ENCODE measurements at places on chromosomes 7 and 10. TPM values are rescaled to one million over a fixed set of nuclear protein-coding genes. Genes with fewer than 3 reads are reported as not detected.
A peak's percentile ranks its signal among the peaks of the same experiment; 100 is the strongest.

SEMA3D gene
- not detected for total RNA-seq

CHAT gene
- total RNA-seq = not detected

PRR15 gene
- not detected for total RNA-seq

DNA sequence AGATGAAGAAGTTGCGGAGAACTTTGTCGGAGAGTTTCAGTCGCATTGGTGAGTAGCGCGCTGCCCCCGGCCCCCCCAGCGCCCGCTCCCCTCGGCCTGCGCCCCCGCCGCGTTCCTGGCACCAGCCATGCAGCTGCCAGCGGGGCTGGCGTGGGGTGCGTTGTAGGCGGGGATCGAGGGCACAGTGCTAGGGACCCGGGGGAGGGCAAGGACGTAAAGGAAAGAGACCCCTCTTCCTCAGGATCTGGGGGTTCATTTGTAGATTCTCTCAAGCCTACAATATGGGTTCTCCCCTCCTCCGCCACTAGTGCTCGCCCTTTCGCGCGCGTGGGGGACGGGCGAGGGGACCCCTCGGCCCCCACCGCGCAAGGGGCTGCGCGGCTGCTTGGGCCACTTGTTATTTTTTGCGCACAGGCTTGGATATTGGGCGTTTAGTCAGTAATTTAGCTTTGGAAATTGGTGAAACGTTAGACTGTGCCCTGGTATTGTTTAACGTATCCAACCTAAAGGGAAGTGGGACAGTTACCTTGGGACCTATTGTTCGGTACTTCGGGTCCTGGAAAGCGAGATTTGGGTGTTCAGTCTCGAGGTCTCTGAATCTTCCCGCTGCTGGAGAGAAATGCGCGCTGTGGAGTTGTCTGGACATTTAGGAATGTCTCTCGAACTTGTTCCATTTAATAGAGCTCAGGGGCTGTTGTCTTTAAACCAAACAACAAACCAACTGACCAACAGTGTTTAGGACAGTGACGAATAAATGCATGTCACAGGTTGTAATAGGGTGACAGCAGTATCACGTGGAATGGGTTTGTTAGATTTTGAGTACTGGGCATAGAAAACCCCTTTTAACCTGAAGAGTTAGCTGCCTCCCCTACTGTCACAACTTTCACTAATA is 796 bp downstream of the CDK14 start:
- no peak overlapping the region for H3K27ac ChIP-seq
- H3K4me3 ChIP-seq = peak overlapping the region; percentile 31

- no peaks in the 10 kb centered on the region for H3K27me3 ChIP-seq
Measured at GRCh38 chr10:79239924-79240581, 107.2 kb upstream of the PPIF start.

DNA sequence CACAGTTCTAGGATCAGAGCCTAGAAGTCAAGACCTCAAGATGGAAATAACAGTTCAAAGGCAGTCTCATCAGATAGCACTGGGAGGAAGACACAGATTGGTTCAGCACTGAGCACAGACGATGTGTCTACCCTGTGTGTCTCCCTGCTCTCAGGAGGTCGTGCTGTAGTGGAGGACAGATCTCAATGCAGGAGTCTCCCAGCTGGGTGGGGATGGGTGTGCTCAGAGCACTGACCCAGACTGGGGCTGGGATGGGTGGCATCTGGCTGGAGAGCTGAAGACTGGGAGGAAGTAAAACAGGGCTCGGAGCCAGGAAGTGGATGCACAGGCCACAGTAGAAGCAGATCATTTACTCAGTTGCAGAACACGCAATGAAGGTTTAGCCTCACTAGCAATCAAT is 69.5 kb upstream of the GDF10 start:
- peaks cover 9% of the 10 kb centered on the region for H3K4me1 ChIP-seq
- no peaks in the 10 kb centered on the region for H3K27me3 ChIP-seq
- H3K27ac ChIP-seq = no peak overlapping the region
- no peak for DNase-seq

DNA sequence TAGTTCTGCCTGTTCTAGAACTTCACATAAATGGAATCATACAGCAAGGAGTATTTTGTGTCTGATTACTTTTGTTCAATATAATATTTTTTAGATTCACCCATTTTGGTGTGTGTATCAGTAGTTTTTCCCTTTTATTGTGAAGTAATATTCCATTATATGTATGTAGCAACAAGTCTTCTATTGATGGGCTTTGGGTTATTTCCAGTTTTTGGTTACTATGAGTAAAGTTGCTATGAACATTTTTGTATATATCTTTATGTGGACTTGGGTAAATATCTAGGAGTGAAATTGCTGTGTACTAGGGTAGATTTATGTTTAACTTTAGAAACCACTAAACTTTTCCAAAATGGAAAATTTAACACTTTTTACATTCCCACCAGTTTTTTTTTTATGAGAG is 35.7 kb downstream of the ADK start:
- H3K27me3 ChIP-seq = no peaks in the 10 kb centered on the region
- no peak overlapping the region for H3K4me3 ChIP-seq
- H3K4me1 ChIP-seq = peaks cover 13% of the 10 kb centered on the region
- DNase-seq = no peak

DNA sequence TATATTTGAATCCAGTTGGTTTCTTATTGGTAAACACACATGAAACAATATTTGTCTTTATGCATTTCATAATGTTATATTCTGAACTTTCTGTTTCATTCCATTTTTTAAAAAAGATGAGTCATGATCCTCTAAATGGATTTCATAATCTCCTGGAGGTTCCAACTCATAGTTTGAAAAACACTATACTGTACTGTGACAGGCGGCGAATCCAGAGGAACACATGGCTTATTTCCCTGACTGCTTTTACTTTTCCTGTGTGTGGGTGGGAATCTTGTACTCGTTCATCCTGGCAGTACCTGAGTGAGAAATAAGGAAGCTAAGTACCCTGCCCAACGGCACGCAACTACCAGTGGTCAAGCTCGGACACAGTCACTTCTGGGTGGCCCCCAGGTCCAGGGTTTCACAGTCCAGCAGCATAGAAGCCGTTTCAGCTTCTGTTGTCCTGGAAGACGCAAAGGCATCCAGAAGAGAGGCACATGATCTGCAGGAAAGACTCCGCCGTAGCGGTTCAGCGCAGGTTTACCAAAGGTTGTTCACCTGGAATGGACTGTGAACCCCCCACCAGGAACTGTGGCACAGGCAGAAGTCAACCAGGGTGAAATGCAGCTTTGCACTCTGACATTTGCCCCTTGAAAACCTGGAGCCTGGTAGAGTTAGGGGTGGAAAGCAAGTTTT is 117.7 kb downstream of the CCNY start:
- no peak for DNase-seq
- no peaks in the 10 kb centered on the region for H3K36me3 ChIP-seq
- no peak overlapping the region for H3K27ac ChIP-seq
- no peak overlapping the region for H3K4me3 ChIP-seq
- H3K4me1 ChIP-seq = peaks cover 65% of the 10 kb centered on the region
